Spinal cord (tissue), 10 donors: ENCODE measurements at places on chromosomes 11 and 22. TPM values are rescaled to one million over a fixed set of nuclear protein-coding genes. Genes with fewer than 3 reads are reported as not detected.

Gene PANX2
- total RNA-seq: 2.1 TPM

Gene SLC22A6
- 340 TPM for total RNA-seq

Gene SYT13
- 78.4 TPM for total RNA-seq

Gene NRXN2
- total RNA-seq: 145 TPM

Gene GLB1L3
- 0.69 TPM for total RNA-seq

Gene OR56A3
- not detected for total RNA-seq

Gene MB
- 0.50 TPM for total RNA-seq

Gene SOX10
- 41.4 TPM for total RNA-seq

Gene FXYD6
- total RNA-seq: 253 TPM

Gene THY1
- total RNA-seq: 112 TPM

Gene LDHAL6A
- 0.06 TPM for total RNA-seq

Gene SCGB1D2
- not detected for total RNA-seq

Gene MRPL23
- total RNA-seq: 46.3 TPM

Gene OR4B1
- total RNA-seq: not detected
